AG04449 (cell line): ENCODE measurements at places on chromosomes 5 and 9.

- no peak for DNase-seq
Observed at GRCh38 chr5:100841358-100842076, 61.6 kb downstream of the ST8SIA4 start.

- no peak for DNase-seq
Observed at GRCh38 chr5:54671681-54672080, 154.1 kb downstream of the SNX18 start.

DNA sequence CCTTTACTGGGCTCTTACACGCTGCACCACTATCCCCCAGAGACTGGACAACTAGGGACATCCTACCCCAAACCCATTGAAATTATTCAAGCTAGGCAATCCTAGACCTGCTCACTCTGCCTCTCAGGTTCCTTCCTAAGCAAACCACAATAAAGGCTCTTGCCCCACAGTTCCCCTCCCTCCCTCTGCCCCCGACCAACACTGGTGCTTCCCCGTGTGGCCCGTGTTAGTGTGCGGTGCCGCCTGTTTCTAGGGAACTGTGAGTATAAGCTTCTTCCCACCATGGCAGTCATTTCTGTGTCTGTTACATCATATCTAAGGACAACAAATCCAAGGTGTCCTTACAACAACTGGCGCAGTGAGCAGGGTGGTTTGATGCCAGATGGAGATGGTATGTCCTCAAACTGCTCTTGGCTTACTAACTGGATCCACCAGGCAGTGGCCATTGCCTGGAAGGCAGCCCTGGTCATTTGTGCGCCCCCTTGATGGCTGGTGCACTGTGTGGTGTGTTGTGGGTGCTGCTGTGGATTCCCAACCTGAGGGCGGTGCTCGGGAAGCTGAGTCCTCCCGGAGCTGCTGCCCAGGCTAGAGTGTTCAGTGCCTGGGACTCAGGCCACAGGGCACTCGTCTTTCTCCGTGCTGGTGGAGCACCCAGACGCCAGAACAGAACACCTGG lies 8.4 kb upstream of the MXD3 start:
- DNase-seq: no peak

DNA sequence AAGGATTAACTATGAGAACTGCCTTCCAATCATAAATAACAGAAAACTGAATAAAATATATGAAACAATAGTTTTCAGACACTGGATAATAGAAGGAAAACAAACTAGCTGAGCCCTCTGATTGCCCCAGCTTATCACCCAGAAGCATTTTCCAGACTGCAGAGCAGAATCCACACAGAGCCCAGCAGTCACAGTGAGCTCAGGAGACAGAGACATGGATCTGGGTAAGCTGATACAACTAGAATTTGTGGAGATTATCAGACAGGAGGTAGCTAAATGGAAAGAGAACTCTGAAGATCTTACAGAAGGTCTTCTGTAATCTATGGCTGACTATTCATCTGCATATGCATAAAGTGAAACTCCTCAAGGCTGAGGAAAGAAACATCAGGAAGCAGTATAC lies 128.8 kb downstream of the NR2F1-AS1 start:
- DNase-seq: no peak

DNA sequence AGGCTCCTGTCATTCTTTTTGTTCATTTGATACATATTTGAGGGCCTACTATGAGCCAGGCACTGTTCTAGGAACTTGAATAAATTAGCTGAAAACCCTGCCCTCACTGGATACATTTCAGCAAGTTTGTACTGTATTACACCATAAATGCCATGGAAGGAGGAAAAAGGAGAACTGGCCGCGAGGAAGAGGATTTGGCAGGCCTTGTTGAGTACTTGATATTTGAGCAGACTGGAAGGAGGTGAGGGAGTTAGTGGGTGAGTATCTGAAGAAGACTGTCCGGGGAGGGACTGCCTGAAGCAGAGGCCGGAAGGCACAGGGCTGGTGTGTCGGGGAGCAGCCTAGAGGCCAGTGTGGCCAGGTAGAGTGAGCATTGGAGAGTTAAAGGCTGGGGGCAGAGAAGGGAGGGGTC lies 4.5 kb downstream of the SNX30 start:
- DNase-seq: no peak

- no peak for DNase-seq
Observed at GRCh38 chr5:113169720-113170119, 193.1 kb downstream of the DCP2 start.

DNA sequence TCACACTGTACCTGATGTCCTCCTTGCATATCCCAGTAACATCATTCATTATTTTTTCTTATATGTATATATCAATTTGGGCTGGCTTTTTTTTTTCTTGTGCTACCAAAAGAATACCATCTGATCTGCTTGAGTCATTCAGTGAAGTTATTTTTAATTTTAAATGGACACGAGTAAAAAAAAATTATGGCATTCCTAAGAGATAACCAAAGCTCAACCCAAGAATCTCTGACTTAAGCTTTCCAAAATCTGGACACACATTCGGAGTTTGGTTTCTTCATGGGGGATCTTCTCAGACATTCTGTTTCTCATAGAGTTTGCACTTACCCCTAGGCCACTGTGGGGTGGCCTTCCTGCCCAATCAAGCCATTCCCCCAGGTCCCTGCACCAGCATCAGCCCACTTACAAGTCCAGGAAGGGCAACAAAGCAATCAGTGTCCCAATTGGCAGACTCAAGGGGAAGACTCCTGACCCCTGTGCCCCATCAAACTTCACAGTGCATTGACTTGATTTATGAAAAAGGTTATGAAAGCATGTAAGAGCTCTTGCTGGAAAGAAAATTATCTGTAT lies 49.2 kb upstream of the SPDL1 start:
- DNase-seq: peak; percentile 36

DNA sequence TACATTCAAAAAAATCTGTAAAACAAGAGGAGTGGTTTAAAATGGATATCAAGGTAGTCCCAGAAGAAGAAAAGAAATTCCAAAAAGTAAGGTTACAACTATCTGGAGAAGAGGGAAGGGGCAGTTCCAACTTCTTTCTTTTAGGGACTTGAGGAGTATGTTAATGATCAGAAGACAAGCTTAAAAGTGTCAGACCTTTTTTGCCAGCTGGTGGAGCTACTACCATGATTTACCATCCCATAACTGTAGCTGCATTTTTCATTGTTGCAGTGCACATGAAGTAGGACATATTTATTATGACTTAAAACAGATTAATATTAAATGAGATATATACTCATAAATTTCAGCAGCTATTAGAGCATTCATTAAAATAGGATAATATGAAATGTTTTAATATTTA lies 158.5 kb upstream of the RGS7BP start:
- DNase-seq: no peak

GRCh38 chr9:89661391-89661949 lies 56.7 kb downstream of the GADD45G start:
- DNase-seq: no peak

DNA sequence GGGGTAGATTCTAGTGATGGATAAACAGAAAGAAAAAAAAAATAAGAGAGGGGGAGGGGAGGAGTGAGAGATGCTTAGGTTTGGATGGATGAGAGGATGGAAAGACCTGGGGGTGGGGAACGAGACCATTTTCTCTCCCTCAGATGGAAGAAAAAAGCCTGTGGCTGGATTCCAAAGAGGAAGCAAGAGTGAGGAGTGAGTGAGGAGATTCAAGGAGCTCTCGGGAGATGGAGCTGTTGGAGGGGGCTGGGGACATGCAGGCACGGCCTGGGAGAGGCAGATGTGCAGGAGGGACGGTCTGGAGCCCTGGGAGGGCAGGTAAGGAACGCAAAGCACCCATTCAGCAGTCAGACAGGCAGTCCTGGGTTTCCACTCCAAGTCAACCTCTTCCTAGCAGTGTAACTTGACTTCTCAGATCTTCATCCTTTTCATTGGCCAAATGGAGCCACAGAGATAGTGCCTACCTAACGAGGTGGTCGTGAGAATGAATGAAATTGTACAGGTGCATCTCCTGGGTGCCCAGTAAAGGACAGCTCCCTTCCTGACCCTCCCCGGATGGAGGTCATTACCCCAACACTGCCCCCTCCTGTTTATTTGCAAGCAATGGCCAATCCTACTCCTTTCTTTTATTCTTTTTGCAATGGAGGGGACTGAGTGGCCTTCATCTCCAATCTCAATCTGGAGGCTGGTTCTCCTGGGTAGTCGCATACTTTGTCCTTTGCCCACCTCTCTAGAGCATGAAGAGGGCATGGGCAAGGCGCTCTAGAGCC lies 52.2 kb downstream of the PCDH1 start:
- no peak for DNase-seq

GRCh38 chr9:128886211-128886891 lies 4.4 kb downstream of the LRRC8A start:
- DNase-seq: no peak

GRCh38 chr9:121227862-121228261 lies 26.2 kb upstream of the RAB14 start:
- no peak for DNase-seq

DNA sequence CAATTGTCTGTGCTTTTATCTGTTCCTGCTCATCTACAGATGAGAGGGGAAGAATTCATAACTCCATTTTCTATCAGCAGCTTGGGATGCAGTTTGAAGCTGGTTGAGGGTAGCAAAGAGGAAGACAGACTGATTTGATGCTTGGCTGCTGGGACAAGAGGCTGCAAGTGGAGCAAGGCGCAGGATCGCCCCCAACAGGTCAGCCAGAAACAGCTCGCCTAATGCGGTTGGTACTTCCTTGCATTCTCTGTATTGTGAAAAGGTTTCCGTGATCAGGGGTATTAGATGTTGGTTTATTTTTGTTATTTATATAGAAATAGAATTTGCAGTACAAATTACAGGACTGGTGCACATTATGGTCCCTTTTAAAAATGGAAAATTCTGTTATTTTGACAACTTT lies 40.6 kb downstream of the ZNF883 start:
- DNase-seq: no peak

DNA sequence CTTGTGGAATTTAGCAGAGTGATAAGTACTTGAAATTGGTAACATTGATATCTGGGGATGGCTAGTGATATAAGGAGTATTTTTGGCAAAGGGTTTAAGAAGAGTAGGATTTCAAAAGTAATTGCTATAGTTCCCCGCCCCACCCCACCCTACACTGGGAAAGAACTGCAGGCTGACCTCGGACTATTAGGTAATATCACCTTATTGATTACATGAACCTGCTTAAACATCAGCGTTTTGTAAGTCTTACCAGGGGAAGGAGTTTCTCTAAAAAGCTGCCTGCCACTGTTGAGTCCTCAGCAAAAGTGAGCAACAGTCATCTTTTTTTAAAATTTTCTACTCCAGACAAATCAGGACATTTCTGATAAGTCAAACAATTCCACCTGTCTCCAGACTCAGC lies 337.3 kb downstream of the DTWD2 start:
- DNase-seq: no peak

GRCh38 chr5:156753846-156754245 lies 96.2 kb upstream of the PPP1R2B start:
- no peak for DNase-seq

DNA sequence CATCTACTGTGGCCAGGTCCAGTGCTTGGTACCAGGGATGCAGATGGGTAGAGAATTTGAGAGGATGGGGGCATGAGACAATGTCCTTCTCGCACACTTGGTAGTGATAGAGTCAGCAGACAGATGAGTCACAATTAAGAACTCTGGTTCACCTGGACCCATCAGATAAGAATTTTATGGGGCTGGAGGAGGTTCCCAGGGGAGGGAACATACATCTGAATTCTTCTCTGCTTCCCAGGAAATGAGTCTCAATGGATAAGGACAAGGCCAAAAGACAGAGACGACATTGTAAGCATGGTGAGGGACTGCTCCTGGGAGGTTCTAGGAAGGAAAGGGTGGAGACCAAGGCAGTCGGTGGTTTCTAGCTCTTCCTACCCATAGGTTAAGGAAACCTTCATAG lies 5.3 kb downstream of the SLC4A9 start:
- DNase-seq: no peak

- DNase-seq: no peak
Observed at GRCh38 chr5:150138551-150139265, 16.9 kb downstream of the PDGFRB start.

- no peak for DNase-seq
Observed at GRCh38 chr5:87526131-87526530, 113.4 kb upstream of the CCNH start.

- no peak for DNase-seq
Observed at GRCh38 chr9:8857068-8857925, 1057.7 kb upstream of the DMAC1 start.

DNA sequence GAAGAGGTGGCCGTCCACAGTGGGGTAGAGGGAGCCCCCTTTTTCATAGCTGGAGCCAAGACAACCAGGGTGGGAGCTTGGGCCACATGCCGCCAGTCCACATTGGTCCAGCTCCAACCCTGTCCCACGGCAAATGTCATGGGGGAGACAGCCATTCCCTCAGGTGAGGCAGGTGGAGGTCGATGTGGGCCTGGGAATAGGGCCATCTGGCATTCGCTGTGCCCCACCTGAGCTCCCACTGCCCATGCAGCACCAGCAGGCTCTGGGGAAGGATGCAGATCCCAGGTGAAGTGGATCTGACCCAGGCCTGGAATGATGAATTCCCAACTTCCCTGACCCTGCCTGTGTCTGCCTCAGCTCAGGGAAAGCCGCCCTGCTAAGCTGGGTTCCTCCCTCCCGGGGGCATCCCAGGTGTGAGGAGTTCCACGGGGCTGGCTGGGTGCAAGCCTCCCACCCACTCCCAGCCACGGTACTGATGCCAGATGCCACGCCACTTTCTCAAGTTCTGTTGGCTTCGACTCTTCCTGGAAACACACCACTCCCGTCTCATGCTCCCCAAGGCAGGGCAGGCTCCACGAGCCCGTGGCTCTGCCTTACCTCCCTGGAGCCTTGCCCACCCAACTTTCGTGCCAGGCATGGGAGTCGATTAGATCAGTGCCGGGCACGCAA lies 25.2 kb upstream of the FCN2 start:
- DNase-seq: no peak

- no peak for DNase-seq
Observed at GRCh38 chr5:140043508-140043872, 391 bp upstream of the NRG2 start.

DNA sequence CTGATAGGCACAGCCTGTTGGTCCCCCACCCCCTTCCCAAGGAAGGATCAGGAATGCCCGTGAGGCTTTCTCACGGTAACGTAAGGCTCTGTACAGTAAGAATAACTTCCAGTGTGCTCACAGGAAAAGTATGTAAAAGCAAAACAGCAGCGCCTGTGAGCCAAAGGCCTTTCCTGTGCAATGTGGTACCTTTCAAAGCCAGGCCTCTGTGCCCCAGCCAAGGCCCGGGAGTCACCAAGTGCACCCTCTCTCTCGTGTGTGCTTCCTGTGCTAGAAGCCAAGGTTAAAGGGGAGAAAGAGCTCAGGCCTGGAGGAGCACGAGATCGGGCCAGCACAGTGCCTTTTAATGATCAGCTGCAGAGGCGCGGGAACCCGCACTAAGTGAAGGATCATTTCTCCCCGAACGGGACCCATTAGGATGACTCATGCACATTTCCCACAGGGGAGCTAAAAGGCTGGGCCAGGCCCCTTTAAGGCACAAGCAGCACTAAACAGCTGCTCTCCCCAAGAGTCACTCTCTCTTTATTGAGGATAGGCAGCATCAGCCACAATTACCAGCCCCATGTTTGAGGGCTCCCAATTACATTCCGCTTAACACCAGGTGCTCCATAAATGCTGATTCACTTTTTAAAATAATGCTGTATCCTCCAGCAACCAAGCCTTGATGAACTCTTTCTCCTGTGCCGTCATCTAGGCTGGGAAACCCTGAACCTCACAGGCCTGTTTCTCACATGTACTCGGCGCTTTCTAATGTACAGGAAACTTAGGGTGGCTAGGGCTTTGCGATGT lies 42.8 kb downstream of the SHB start:
- DNase-seq: peak; percentile 93

GRCh38 chr5:164358531-164359259 lies 853.3 kb downstream of the MAT2B start:
- DNase-seq: peak; percentile 46

- DNase-seq: no peak
Observed at GRCh38 chr9:110768886-110769285, 100.3 kb downstream of the MUSK start.

GRCh38 chr5:92939428-92939827 lies 641.6 kb downstream of the NR2F1-AS1 start:
- no peak for DNase-seq
